Activated CD4-positive, alpha-beta T cell treated with anti-CD3 and anti-CD28 coated beads for 36 hours (primary cell): ENCODE measurements at places on chromosomes 1 and 21.
A peak's percentile ranks its signal among the peaks of the same experiment; 100 is the strongest.

DNA sequence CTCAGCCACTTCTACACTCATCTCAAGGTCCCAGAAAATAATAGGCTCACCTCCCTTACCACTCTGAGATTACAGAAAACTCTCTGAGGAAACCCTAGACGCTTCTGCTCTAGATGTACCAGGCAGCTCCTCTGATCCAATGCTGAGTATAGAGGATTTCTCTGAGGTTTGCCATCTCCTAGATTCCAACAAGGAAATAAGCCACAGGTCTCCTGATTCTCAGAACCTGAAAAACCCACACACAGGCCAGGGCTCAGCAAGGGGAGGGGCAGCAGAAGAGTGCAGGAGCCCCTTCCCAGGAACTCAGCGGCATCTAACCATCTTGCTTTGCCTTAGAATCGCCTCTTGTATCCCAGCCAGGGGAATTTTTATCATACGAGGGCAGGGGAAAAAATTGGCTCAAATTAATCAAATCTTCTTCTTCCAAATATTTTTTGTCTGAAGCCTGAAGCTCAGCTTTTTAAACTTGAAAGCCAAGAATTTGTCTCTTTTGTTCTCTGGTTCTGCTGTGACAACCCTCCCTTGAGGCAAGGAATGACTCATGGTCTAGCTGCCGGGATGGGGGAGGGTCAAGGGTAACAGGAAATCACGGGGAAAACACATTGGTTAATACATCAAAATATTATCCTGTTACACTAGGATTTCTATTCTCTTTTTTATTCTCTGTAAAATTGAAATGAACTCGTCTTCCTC is 30.8 kb downstream of the GORAB start:
- H3K27ac ChIP-seq: peak overlapping the region; percentile 40
- no peak overlapping the region for H3K4me3 ChIP-seq
- no peaks in the 10 kb centered on the region for H3K36me3 ChIP-seq
- DNase-seq: peak; percentile 56
- H3K4me1 ChIP-seq: peaks cover 15% of the 10 kb centered on the region
- H3K27me3 ChIP-seq: peaks cover 5% of the 10 kb centered on the region

- DNase-seq: peak; percentile 73
- no peak overlapping the region for H3K27ac ChIP-seq
- no peak overlapping the region for H3K4me3 ChIP-seq
Observed at GRCh38 chr1:6245869-6246496, 2.0 kb downstream of the HES3 start.

DNA sequence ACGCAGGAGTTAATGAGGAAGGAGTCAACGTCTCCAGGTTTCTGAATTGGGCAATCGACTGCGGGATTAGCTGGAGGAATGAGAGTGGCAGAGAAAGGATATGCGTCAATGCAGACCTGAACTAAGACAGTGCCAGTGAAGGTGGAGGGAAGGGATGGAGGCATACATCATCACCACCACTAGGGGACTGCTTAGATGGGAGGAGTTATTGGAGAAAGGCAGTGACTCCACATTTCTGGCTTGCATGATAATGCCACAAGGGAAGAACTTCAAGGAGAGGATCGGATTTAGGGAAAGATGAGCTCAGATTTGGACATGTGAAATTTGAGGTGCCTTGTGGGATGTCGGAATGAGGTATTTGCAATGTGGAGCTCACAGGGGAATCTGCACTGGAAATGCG is 17.5 kb downstream of the VASH2 start:
- no peaks in the 10 kb centered on the region for H3K36me3 ChIP-seq
- H3K4me1 ChIP-seq: peaks cover 1% of the 10 kb centered on the region
- no peak overlapping the region for H3K27ac ChIP-seq

DNA sequence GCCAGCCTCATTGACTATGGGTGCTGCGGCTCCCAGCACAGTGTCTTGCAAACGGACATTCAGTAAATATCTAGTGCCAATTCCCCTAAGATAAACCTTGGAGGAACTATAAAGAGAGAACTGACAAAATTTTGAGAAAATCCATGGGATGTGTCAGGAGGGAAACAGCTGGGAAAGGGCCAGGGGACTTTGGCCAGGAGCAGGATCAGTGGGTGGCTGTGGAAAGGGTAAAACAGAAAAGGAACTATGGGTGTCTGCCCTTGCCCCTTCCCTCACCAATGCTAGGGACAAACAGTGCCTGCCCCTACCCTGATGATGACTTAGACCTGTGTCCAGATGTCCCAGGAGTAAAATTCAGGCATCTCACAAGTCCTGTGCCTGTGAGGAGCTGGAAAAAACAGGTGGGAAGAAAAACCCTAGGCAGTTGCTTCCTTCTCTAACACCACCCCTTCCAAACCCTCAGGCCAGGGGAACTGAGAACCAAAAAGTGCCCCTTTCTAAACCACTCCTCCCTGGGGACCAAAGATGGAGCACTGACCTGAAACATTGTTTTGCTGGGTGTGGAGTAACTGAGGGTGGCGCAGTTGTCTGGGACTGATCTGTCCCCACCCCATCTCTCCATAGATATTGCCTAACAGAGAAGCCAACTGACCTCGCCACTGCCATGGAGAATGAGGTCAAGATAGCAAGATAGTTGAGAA is 22.1 kb upstream of the IFNAR2 start:
- H3K36me3 ChIP-seq: no peaks in the 10 kb centered on the region
- no peak for DNase-seq
- H3K4me1 ChIP-seq: peaks cover 48% of the 10 kb centered on the region
- no peak overlapping the region for H3K4me3 ChIP-seq
- no peaks in the 10 kb centered on the region for H3K27me3 ChIP-seq
- H3K27ac ChIP-seq: no peak overlapping the region

GRCh38 chr1:19385869-19386591 is 73.9 kb downstream of the SLC66A1 start:
- no peaks in the 10 kb centered on the region for H3K27me3 ChIP-seq
- peaks cover 35% of the 10 kb centered on the region for H3K4me1 ChIP-seq
- peaks cover 14% of the 10 kb centered on the region for H3K36me3 ChIP-seq
- H3K27ac ChIP-seq: no peak overlapping the region
- no peak for DNase-seq
- H3K4me3 ChIP-seq: no peak overlapping the region

- H3K4me3 ChIP-seq: no peak overlapping the region
- no peaks in the 10 kb centered on the region for H3K27me3 ChIP-seq
- no peak overlapping the region for H3K27ac ChIP-seq
- no peak for DNase-seq
- H3K4me1 ChIP-seq: peaks cover 19% of the 10 kb centered on the region
Observed at GRCh38 chr1:67735206-67735605, 50.2 kb downstream of the GADD45A start.

GRCh38 chr1:193213998-193214397 is 27.6 kb upstream of the B3GALT2 start:
- H3K4me3 ChIP-seq: no peak overlapping the region
- H3K27ac ChIP-seq: no peak overlapping the region
- no peaks in the 10 kb centered on the region for H3K27me3 ChIP-seq
- H3K4me1 ChIP-seq: peaks cover 14% of the 10 kb centered on the region
- H3K36me3 ChIP-seq: peaks cover 69% of the 10 kb centered on the region

- H3K4me1 ChIP-seq: no peaks in the 10 kb centered on the region
- H3K27ac ChIP-seq: no peak overlapping the region
- no peak overlapping the region for H3K4me3 ChIP-seq
- H3K27me3 ChIP-seq: peaks cover 16% of the 10 kb centered on the region
- peak; percentile 64 for DNase-seq
Observed at GRCh38 chr1:218521414-218522169, 176.5 kb downstream of the TGFB2 start.

DNA sequence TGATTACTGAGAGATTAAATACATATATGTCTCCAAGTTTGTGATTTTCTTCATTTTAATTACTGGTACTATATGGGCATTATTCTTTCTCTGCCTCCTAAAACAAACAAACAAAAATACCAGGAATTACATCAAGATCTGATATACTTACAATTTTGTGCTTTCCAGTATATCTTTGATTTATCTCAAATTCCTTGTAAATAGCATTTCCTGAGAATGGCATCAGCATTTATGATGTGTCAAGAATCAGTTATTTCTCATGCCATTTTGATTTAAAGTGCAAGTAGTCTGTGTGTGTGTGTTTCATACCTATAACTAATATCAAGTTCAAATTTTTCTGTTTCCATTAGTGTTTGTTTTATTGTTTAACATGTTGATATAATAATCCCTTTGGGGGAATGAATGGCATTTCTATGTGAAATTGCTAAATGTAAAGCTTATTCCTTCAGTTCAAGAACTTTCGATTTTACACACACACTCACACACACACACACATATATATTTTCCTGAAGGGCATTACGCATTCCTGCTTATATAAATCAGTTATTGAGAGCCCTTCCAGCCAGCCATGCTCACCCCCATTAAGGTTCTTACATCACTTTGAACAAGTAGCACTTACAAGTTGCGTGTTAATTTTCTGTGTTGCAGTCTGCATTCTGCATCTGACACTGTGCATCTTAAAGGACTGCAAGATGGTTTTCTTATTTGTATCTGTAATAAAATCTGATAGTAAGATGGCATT is 102.7 kb downstream of the NEK7 start:
- H3K27ac ChIP-seq: peak overlapping the region; percentile 47
- H3K36me3 ChIP-seq: peaks cover 14% of the 10 kb centered on the region

- peak overlapping the region; percentile 98 for H3K27ac ChIP-seq
- H3K4me3 ChIP-seq: peak overlapping the region; percentile 86
- H3K27me3 ChIP-seq: no peaks in the 10 kb centered on the region
- H3K4me1 ChIP-seq: peaks cover 41% of the 10 kb centered on the region
Observed at GRCh38 chr1:230977761-230978490, 735 bp downstream of the TTC13 start.

DNA sequence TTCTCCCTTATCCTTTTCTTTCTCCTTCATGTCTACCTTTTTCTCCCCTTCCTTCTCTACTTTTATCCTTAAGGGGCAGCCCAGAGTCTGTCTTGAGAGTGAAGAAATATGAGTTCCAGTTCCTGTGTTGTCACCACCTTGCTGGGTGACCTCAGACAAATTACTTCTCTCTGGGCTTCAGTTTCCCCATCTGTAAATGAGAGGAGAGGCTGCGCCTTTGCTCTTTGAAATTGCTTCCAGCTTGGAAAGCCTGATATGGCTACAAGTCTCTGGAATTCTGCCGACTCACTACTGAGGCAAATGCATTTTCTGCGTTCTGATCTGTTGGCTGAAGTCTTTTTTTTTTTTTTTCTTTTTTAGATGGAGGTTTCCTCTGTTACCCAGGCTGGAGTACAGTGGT is 119.2 kb downstream of the SYF2 start:
- no peak overlapping the region for H3K27ac ChIP-seq
- peaks cover 9% of the 10 kb centered on the region for H3K36me3 ChIP-seq
- no peak for DNase-seq
- peaks cover 4% of the 10 kb centered on the region for H3K27me3 ChIP-seq

GRCh38 chr1:114216431-114217173 is 62.9 kb upstream of the SYT6 start:
- peaks cover 4% of the 10 kb centered on the region for H3K4me1 ChIP-seq
- H3K36me3 ChIP-seq: no peaks in the 10 kb centered on the region
- H3K27me3 ChIP-seq: peaks cover 4% of the 10 kb centered on the region
- no peak for DNase-seq
- H3K4me3 ChIP-seq: no peak overlapping the region

DNA sequence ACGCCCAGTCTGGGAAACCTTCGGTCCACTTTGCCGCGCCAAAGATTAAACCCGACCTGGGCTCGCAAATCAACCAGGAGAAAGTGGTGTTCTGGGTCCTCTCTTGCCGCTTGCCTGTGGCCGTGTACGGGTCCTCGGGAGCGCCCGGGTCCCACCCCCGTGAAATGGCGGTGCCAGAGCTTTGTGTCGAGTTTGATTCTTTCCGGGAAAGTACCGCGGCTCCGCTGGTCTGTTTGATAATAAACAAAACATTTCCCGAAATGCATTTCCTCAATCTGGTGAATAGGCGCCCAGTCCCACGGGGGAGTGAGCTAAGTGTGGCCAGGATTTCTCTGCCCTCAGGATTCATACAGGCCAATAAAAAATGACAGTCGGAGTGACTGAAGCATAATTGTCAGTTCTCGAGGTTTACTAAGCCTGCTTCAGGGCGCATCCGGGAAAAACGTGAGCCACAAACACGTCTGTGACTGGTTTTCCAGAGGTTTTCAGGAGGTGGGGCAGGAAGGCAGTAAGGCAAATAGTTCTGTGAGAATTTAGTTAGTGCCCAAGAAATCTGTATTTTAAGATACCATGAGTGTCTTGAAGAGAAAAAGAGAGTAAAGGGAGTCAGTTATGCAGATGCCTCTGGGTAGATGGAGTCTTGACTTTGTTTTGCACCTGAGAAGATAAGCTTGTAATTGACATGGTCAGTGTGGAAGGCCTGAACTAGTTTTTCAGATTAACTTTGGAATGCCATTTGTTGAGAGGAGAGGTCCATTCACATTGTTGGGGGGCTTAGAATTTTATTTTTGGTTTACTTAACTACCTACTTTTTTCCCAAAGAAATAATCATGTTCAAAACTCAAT is 675 bp downstream of the IFNAR1 start:
- no peak overlapping the region for H3K4me3 ChIP-seq
- peaks cover 9% of the 10 kb centered on the region for H3K36me3 ChIP-seq
- no peak overlapping the region for H3K27ac ChIP-seq
- peaks cover 40% of the 10 kb centered on the region for H3K4me1 ChIP-seq

DNA sequence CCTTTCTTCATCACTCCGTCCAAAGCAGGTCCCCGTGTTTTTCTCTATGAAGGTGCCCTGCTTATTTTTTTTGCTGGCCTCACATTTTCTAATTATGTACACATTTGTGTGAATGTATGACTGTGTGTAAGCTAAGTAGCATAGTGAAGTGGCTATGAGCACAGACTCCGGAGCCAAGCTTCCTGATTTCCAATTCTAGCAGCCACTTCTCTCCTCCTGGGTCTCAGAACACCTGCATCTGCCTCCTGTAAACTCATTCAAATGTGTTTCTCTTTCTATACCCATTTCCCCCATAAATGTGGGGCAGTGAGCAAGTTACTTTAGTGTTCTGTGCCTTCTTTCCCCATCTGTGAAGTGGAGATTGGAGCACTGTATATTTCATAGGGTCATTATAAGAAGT is 2.1 kb downstream of the SLAMF6 start:
- H3K4me3 ChIP-seq: peak overlapping the region; percentile 97
- no peaks in the 10 kb centered on the region for H3K27me3 ChIP-seq
- H3K27ac ChIP-seq: peak overlapping the region; percentile 98
- no peak for DNase-seq

- no peak overlapping the region for H3K4me3 ChIP-seq
- no peak for DNase-seq
- H3K36me3 ChIP-seq: no peaks in the 10 kb centered on the region
- no peaks in the 10 kb centered on the region for H3K27me3 ChIP-seq
- no peaks in the 10 kb centered on the region for H3K4me1 ChIP-seq
Observed at GRCh38 chr21:21682172-21682571, 684.0 kb downstream of the NCAM2 start.

- no peak for DNase-seq
- H3K4me1 ChIP-seq: peaks cover 12% of the 10 kb centered on the region
- H3K4me3 ChIP-seq: no peak overlapping the region
- H3K27me3 ChIP-seq: peaks cover 41% of the 10 kb centered on the region
- no peak overlapping the region for H3K27ac ChIP-seq
Observed at GRCh38 chr1:110134050-110134595, 16.2 kb upstream of the SLC6A17 start.

GRCh38 chr1:245279346-245279745 is 124.6 kb downstream of the KIF26B start:
- H3K36me3 ChIP-seq: no peaks in the 10 kb centered on the region
- H3K27me3 ChIP-seq: peaks cover 11% of the 10 kb centered on the region
- H3K4me3 ChIP-seq: no peak overlapping the region
- no peak for DNase-seq
- H3K4me1 ChIP-seq: no peaks in the 10 kb centered on the region

GRCh38 chr1:112253366-112253765 is 142.6 kb upstream of the CTTNBP2NL start:
- no peak for DNase-seq
- no peaks in the 10 kb centered on the region for H3K4me1 ChIP-seq
- H3K27ac ChIP-seq: no peak overlapping the region
- H3K27me3 ChIP-seq: peaks cover 10% of the 10 kb centered on the region
- H3K4me3 ChIP-seq: no peak overlapping the region

- peak overlapping the region; percentile 61 for H3K4me3 ChIP-seq
- peaks cover 15% of the 10 kb centered on the region for H3K4me1 ChIP-seq
- H3K27ac ChIP-seq: peak overlapping the region; percentile 48
- DNase-seq: peak; percentile 69
- H3K27me3 ChIP-seq: peaks cover 48% of the 10 kb centered on the region
Observed at GRCh38 chr1:87151500-87152421, 176.9 kb upstream of the LMO4 start.
